SJCRH30 (cell line): ENCODE measurements at places on chromosomes 2 and 18.

GRCh38 chr2:200470230-200470629, 39.6 kb downstream of the KCTD18 start:
- DNase-seq = peak; percentile 91

GRCh38 chr2:129812071-129812470, 167.4 kb upstream of the RAB6C start:
- no peak for DNase-seq

DNA sequence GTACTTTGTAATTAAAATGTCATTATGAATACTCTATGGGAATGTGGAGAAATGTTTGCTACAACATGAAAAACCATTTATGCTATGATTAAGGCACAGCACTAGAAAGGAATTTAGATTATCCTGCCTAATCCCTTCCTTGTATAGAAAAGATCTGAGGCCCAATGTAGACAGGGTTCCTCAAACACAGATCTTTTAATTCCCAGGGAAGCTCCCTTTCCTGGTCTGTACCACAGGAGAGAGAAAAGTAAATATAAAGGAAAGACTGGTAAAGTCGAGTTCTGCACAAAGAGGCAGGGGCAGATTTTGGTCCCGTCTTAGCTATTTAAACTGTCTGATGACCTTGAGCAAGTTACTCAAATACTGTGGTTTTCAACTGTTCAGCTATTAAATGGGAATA, 84.7 kb downstream of the ICA1L start:
- DNase-seq = no peak

DNA sequence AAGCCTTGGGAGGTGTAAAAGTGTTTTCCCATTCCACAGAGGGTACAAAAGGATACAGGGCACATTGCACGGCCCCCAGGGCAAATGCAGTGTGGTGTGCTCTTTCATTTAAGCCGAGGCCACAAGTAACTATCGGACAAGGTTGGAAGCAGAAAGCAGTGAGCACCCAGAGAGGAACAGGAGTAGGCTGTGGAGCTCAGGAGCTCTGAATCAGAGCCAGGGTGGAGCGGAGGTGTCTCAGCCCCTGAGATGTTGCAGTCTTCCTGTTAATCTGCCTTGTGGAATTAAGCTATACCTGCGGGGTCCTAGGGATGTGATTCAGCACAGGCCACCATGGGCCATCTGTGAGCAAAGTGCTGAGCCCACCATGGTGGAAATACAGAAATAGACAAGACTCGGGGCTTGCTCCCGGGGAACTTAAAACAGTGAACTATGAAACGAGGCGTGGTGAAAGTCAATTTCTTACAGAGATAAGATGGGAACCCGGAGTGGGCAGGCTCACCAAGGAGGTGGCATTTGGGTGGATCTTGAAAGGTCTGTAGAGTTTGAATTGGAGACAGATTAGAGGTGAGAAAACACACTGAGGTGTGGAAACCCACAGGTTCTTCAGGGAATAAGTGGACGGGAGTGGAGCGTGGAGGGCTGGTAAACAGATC, 44.0 kb downstream of the ASAP2 start:
- no peak for DNase-seq

DNA sequence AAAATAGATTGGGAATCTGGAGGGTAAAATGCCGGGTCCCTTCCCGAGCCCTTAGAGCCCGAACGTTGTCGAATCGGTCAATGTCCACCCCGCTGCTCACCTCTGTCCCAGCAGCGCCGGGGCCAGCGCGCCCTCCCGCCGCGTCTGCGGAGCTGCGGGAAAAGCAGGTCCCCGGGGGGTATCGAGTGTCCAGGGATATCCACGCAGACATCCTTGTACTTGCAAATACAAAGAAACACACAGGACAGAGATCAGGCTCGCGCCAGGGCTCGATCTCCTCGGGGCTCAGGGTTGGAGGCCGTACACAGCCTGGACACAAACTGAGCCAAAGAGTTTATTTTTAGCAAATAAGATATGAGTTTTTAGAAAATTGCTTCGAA, 2.3 kb upstream of the GATA6 start:
- DNase-seq = no peak

DNA sequence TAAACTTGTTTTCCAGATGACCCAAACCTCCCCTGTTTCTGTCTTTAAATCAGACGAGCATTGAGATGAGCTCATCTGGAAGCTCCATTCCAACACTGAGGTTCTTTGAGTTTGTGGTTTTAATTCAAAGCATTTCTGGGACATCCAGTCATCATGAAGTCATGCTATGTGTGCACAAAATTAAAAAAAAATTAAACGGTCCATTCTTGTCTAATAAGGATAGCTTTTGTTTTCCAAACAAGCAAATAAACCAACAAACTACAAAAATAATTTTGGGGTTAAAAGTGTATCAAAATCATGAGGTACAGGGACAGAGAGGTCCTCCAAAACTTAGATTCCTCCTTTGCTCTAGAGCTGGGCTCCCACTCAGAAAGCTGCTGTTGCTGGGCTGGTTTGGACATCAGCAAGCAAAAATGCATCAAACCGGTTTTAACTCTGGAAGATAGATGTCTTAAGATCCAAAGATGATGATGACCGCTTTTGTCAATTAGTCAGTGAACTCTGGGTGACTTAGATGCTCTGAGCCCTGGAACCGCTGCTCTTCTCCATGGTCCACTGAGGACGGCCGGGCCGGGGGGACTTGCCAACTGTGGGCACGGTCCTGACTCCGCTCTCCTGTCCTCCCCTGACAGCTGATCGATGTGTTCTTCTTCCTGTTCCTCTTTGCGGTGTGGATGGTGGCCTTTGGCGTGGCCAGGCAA, 65.4 kb downstream of the TRPM8 start:
- no peak for DNase-seq

DNA sequence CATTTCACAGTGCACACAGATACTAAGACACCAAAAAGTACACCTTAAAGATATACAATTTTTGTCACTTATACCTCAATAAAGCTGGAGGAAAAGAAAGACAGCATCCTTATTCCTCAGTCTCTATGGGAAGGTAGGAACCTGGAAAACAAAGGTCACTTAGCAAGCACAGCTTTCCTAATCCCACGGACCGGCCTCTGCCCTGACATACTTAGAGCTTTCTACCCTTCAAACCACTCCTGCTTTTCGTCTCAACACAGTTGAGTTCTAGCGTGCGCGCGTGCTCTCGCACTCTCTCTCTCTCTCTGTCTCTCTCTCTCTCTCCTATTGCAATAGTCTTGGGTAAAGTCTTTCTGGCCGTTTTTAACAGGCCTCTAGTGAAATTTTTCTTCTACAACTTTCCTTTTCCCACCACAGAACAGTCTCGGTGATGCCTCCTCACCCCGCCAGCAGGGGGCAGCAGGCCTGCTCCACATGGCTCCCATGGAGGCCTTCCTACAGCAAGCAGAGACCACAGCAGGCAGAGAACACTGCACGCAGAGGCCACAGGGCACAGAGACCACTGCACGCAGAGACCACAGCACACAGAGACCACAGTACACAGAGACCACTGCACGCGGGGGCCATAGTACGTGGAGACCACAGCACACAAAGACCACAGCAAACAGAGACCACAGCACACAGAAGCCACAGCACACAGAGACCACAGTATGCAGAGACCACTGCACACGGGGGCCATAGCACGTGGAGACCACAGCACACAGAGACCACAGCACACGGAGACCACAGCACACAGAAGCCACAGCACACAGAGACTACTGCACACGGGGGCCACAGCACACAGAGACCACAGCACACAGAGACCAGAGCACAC, 106.9 kb downstream of the FBXO15 start:
- DNase-seq = peak; percentile 49
